Suppressor macrophage treated with lipopolysaccharide for 4 hours (primary cell): ENCODE measurements at places on chromosomes 1 and 21.

- DNase-seq = no peak
Measured at GRCh38 chr1:117313555-117313954, 53.7 kb upstream of the MAN1A2 start.

DNA sequence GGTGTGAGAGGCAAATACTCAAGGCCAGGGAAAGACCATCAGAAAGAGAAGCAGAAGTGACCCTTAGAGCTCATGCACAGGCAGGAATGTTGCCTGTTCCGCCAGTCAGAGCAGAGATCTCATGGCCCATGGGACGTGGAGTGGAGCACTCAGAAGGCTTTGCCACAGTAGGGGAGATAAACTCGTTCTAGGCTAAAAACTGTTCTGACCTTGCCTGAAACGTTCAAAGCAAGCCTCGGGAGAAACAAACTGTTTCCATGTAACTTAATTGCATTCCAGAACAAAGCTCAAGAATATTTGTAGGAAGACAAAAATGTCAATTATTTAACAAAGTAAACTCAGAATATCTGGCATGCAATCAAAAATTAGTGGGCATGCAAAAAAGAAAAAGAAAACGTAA is 20.7 kb upstream of the SLC19A1 start:
- DNase-seq = no peak

- DNase-seq = no peak
Measured at GRCh38 chr1:154578058-154578418, 10.5 kb downstream of the CHRNB2 start.

DNA sequence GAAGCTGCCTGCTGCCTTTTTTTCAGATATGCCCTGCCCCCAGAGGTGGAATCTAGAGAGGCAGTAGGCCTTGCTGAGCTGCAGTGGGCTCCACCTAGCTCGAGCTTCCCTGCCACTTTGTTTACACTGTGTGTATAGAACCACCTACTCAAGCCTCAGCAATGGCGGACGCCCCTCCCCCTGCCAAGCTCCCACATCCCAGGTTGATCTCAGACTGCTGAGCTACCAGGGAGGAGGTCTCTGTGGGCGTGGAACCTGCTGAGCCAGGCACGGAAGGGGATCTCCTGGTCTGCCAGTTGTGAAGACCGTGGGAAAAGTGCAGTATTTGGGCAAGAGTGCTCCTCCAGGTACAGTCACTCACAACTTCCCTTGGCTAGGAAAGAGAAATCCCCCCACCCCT is 65.1 kb downstream of the MSH4 start:
- DNase-seq = no peak
